Left colon (tissue), 2 donors: ENCODE measurements at places on chromosomes 5 and 9. TPM values are rescaled to one million over a fixed set of nuclear protein-coding genes. Genes with fewer than 3 reads are reported as not detected.

DNA sequence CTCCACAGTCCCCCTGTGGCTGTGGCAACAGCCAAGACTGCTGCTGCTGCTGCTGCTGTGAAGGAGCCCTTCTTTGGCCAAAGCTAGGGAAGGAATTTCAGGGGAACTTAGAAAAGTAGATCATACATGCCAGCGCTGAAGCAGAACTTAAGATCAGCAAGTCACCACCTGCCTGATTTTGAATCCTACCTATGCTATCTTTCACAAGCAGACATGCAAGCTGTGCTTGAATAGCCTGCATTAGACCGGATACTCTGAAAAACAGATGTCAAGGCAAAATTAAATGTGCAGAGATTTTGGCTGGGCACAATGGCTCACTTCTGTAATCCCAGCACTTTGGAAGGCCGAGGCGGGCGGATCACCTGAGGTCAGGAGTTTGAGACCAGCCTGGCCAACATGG lies 99.3 kb upstream of the ZNF366 start:
- no peak for DNase-seq

DNA sequence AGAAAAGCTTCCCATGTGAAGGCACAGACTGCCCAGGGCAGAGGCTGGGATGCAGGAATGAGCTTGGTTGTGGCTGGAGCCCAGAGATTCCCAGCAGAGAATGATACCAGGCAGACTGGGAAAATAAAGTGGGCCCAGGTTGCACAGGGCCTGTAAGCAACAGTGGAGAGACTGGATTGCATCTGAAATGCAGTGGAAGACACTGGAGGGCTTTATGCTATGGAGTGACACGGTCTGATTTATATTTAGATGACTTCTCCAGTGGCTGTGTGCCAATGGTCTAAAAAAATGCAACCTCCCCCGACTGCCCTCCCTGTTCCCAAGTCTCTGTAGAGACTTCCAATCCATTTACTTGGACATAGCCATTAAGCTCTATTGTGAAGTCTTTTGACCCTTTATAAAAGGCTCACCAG lies 951.1 kb upstream of the DMAC1 start:
- no peak for DNase-seq

- peak; percentile 95 for DNase-seq
These were observed 53.6 kb downstream of the GPR107 start for GRCh38 chr9:130107234-130107861.

- no peak for DNase-seq
These were observed 12.4 kb downstream of the DNAJB5 start for GRCh38 chr9:35001803-35002502.

- DNase-seq, result no peak
These were observed 45.5 kb upstream of the MPDZ start for GRCh38 chr9:13324988-13325387.

DNA sequence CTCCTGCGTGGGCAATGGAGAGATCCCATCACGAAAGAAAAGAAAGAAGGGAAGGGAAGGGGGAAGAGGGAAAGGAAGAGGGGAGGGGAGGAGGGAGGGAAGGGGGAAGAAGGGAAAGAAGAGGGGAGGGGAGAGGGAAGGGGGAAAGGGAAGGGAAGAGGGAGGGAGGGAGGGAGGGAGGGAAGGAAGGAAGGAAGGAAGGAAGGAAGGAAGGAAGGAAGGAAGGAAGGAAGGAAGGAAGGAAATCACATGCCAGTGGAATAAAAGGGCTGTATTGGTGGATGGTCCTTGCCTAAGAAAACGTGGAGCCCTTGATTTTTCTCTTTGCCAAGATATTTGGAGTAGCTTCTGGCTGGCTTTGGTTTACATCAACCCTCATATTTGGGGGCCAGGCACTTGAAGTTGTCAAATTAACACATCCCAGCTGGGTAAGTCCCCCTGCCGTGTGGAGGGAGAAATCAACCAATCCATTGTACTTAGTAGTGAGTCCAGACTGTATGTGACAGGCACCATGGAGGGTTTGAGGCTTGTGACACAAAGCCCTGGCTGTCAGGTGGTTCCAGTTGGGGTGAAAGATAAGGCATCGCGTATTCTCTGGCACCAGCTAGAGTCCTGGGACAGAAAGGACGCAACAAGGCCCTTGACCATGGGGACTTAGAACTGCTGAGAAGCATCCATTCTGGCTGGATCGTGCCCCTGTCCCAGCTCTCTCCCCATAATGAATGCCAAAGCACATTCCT lies 23.7 kb downstream of the IDNK start:
- DNase-seq, result no peak

DNA sequence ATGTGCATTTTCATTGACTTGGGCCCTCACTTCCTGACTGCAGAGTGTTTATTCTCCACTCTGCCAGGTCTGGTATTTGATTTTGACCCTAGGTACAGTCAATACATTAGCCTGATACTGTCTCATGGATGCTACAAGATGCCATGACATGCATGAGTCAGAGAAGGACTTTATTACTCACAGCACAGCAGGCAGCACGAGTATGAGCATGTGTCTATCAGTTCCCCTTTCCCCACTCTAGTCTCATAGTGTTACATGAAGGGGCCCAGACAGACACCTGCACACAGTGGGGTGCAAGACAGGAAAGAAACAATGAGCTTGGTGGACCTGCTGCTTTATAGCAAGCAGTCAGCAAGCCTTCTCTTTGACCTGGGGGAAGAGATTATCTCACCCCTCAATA lies 19.6 kb downstream of the ITGA2 start:
- DNase-seq, result no peak

DNA sequence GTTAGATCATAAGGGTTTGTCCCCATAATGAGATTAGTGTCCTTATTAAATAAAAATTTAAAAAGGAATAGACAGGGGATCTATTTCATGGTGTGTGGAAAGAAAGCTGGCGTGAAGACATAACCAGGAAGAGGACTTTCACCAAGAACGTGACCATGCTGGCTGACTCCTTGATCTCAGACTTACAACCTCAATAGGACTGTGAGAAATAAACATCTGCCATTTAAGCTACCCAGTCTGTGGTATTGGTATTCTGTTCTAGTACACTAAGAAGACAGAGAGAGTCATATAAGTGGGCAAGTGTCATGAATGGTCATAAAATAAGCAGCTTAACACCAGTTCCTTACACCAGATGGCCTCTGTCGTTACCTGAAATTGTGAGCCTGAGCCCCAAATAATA lies 259.4 kb upstream of the CCNG1 start:
- DNase-seq, result no peak

DNA sequence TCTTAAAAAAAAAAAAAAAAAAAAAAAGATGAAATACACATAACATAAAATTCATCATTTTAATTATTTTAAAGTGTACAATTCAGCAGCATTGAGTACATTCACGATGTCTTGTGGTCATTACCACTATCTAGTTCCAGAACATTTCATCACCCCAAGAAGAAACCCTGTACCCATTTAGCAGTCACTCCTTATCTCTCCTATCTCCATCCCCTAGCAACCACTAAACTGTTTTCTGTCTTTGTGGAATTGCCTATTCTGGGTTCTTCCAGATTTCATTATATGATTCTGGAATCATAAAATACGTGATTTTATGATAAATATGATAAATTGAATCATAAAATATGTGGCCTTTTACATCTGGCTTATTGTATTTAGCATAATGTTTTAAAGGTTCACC lies 8.9 kb upstream of the HMCN2 start:
- no peak for DNase-seq

DNA sequence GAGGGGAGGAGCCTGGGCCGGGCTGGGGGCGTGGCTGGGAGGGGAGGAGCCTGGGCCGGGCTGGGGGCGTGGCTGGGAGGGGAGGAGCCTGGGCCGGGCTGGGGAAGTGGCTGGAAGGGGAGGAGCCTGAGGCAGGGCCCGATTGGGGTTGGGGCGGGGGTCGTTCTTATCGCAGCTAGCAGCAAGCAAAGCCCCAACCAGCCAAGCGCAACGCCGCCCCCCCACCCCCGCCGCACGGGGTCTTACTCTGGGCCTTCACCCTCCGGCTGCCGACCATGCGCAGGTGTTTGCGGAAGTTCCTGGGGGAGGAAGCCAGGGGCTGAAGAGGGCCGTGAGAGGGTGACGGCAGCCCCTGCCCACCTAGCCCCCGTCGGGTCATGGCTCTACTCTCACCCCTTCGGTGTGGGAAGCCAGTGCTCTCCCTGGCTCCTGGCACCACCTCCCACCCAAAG lies 5.0 kb downstream of the NSMF start:
- peak; percentile 85 for DNase-seq

- DNase-seq, result no peak
These were observed 83.3 kb upstream of the TRIO start for GRCh38 chr5:14059810-14060209.

GRCh38 chr9:109976303-109976702 lies 196.3 kb downstream of the PALM2AKAP2 start:
- DNase-seq, result no peak

GRCh38 chr9:6218099-6218502 lies 2.5 kb downstream of the IL33 start:
- DNase-seq, result no peak

DNA sequence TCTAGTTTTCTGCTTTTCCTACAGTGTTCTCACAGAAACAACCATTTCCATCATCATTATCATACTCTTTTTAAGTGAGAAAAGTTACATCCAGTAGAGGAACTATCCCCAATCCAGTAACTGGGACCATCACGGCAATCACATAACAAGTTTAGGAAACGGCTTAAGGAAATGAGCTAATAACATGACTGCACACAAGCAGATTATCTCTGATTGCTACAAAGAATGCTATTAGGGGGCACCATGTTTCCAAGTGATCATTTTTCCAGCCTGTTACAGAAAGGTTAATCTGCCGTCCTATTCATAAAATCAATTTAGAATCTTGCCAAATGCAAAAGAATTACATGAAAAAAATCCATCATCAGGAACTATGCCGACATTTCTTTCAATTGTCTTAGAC lies 94.6 kb downstream of the EFNA5 start:
- DNase-seq, result no peak

GRCh38 chr9:94664801-94665200 lies 25.5 kb upstream of the FBP1 start:
- DNase-seq, result no peak

DNA sequence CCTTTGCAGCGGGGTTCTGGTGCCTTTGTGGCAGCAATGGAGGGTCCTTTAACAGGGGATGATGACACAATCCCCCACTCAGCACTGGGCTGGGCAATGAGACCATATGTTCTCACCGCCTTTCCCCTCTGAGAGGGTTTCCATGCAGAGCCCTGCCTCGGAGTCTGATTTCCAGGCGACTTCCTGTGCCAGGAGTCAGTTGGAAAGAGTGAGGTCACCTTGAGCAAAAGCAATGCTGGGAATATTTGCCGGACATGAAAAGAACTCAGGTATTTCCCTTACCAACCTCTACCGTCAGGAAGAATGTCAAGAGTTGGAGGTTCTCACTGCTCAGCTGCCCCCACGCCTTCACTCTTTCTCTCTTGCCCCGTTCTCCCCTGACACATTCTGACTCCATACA lies 284.2 kb upstream of the IRX1 start:
- DNase-seq, result no peak

- DNase-seq, result peak; percentile 28
These were observed 2.5 kb downstream of the SLC6A18 start for GRCh38 chr5:1227667-1228066.

GRCh38 chr5:33346534-33346933 lies 94.2 kb upstream of the TARS1 start:
- DNase-seq, result no peak

DNA sequence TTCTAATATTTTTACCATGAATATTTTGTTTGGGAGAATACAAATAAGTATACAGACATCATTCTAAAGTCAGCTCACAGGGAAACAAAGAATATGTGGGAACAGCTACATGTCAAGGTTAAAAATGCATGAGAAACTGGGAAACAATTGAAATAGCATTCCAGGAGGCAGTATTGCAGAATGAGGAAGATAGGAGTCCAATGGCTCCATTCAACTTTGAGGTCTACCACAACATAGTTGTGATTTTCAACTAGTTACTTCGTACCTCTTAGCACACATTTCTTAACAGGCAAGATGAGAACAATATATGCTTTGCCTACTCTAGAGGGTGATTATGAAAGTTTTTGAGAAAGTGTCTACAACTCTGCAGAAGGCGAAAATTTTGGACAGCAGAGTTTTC lies 35.2 kb upstream of the CAST start:
- no peak for DNase-seq

DNA sequence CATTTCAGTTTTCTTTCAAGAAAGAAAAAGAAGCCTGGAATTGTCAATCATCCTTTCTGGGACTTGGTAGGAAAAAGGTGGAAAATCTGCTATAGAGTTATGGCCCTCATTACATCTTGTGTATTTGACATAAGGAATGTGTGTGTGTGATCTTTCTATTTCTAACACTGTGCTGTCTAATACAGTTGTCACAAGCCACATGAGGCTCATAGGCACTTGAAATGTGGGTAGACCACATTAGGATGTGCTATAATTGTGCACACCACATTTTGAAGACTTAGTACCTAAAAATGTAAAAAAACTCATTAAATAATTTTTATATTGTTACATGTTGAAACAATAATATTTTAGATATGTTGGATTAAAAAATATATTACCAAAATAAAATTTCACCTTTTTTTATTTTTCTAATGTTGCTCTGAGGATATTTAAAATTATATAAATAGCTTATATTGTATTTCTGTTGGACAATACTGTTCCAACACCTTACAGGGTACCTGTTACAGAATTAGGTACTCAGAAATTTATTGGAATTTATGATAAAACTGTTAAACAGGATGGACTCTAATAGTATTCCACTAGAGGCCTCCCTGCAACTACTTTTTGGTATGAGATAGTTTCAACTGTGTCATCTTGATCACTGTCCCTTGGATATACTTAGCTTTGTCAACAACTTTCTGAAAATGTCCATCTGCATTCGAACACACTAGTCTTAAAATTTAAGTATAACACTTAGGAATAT lies 18.4 kb downstream of the MSANTD3 start:
- no peak for DNase-seq

GRCh38 chr9:98235126-98235525 lies 20.3 kb downstream of the TBC1D2 start:
- DNase-seq, result no peak

DNA sequence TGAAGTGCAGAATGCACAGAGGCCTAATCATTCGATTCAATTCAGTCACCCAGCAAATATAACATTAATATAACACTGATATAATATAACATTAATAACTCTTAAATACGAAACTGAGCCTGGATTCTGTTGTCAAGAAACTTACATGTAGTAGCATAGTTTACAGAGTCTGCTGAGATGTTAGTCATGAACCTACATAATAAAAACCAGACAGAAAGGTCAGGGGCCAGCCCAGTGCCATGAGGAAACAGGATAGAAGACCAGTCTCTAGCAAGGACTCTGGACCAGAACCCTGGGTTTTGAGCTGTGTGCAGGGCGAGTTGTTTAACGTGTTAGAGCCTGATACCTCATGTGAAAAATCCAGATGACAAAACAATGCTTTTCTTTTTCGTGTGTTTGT lies 234.7 kb downstream of the NR2F1-AS1 start:
- no peak for DNase-seq

Gene BTNL9
- total RNA-seq, result 4.1 TPM

Gene PCDHB4
- total RNA-seq, result 0.81 TPM

Gene WWC1
- 18.7 TPM for total RNA-seq

Gene ADAMTS6
- total RNA-seq, result 0.46 TPM

Gene RABL6
- 120 TPM for total RNA-seq

Gene PHYKPL
- 180 TPM for total RNA-seq

Gene SLC2A6
- total RNA-seq, result 2.9 TPM
